CD4-positive, alpha-beta T cell treated with Interleukin-6 for 4 hours (primary cell): ENCODE measurements at places on chromosomes 4 and X.

DNA sequence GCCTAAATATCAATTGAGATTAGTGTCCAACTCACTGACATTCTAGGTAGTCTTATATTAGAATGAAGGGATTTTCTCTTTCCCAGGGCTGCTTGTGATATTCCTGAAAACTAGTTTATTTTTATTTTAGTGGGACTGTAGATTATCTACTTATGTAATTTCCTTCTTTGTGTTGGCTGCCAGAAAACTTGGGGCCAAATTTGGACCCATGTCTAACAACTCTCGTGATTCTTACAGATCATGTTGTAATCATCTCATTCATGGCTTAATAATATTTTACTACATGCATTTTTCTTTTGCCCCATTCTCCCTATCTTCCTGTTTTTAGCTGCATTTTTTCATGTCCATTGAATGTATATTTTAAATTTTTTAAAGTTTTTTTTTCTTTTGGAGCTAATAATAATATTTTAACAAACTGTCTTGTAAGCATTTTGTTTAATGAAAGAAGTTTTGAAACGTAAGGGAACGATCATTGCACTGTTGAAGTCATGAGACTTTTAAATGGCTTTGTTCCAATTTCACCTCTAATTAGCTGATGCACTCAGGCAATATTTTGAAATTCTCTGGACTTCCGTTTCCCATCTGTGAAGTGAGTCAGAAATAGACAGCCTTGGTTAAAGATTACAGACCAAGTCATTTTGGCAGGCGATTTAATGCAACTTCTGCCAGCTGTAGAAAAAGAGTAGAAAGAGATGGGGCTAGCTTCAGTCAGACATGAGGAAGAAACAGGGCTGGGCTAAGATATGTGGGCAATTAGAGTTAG, 14.3 kb upstream of the TDO2 start:
- no peak for DNase-seq

- peak; percentile 54 for DNase-seq
Observed at GRCh38 chr4:110085131-110085530, 113.3 kb downstream of the ELOVL6 start.

DNA sequence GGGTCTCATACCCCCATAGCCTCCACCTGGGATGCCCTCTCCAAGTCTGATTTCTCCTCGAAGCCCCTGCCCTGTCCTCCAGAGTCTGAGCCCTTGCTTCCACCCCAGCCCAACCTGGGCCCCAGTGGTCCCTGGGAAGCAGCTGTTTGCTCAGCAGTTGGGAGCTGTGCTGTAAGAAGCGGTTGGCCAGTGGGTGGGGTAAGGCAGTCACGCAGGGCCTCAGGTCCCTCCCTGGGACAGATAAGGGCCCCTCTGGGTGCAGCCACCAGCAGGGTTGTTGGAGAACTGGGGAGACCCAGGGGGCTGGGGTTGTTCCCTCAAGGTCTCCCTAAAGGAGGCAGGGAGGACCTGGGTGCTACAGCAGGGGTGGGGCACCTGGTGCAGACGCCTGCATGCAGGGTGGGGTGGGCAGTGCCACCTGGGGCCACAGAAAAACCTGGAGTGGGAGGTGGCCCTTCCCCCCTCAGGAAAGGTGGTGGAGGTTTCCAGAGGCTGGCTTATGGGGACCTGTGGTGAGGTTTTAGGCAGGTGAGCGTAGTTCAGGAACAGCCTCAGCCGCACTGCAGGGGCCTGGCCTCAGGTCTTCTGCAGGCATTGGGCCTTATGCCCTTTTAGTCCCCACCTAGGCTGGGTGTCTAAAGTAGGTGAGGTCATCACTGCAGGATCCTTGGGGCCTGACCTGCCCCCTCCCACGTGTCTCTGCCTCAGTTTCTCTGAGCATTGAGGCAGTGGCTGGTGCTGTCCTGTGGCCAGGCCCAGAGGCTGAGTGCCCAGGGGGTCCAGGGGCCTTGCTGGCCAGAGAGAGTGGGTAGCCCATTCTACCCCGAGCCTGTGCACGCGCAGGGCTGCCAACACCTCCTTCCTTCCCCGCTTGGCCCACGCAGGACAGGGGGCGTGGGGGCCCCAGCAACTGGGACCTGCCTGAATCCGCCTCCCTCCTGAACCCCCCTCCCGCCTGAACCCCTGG, 3.1 kb upstream of the SLC26A1 start:
- no peak for DNase-seq

DNA sequence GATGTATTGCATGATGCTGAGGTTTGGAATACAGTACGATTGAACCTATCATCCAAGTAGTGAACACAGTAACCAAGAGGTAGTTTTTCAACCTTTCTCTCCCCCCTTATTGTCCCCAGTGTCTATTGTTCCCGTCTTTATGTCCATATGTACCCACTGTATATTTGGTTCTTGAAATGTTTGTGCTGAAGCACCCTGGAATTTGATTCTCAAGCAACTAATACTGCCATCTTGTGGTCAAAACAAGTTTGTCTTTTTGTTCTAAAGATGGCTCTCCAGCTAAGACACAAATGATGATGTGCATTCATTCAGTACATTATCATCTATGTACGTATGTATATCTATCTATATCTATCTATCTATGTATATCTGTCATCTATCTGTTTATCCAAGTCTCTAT, 33.5 kb upstream of the DCX start:
- DNase-seq: no peak

GRCh38 chr4:83334425-83335241, at the start of gene HPSE:
TSS of gene HPSE (minus strand) at chr4:83334848. CDS start at chr4:83334782, 66 bp downstream.
- peak; percentile 82 for DNase-seq

GRCh38 chr4:178205826-178206225, 763.6 kb upstream of the AGA start:
- no peak for DNase-seq

GRCh38 chr4:156901871-156902270, 69.7 kb downstream of the PDGFC start:
- DNase-seq: no peak

- no peak for DNase-seq
Observed at GRCh38 chrX:44927398-44927797, 54.4 kb downstream of the KDM6A start.

DNA sequence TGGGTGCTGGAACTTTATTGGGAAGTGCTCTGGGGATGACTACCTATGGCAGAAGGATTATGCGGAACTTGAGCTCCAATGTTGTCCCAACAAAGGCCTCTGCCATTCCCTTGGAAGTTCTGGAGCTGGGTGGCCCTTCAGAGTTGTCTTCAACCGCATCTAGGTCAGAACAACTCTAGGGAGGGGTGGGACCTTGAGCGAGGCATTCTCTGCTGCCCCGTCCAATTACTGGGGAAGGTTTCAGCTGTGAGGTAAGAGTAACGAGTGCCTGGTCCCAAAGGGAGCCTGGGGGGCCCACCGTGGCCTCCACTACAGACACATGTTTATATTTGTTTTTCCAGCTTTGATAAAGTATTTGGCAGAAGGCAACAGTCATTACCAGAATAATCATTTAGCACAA, 79.4 kb downstream of the MAOA start:
- DNase-seq: no peak

GRCh38 chr4:132180020-132180427, 969.1 kb upstream of the PCDH10 start:
- DNase-seq: no peak

GRCh38 chr4:152050106-152050505, 289.3 kb upstream of the GATB start:
- no peak for DNase-seq

DNA sequence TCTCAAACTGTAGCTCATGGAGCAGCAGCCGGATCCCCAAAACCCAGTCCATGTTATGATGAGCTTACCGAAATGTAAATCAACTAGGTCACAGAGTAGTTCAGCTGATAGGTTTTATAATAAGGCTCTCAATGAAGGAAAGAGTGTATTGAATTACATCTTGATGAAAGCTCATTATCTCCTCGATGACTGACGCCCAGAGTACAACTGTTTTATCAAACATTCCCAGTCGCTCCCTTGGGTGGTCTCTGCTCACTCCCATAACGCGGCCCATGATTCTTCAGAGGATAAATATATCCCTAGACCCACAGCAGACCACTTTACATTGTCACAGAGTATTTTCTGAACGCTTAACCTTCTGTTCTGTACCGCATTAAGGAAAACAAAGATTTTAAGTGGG, 452.3 kb upstream of the GALNT7 start:
- DNase-seq: no peak

- no peak for DNase-seq
Observed at GRCh38 chr4:178275671-178276360, 833.6 kb upstream of the AGA start.

- no peak for DNase-seq
Observed at GRCh38 chr4:76896048-76896447, 1.9 kb downstream of the SOWAHB start.

- no peak for DNase-seq
Observed at GRCh38 chrX:13891377-13892140, 74.7 kb upstream of the GPM6B start.

GRCh38 chr4:126890994-126891393, 741.8 kb upstream of the INTU start:
- DNase-seq: no peak

DNA sequence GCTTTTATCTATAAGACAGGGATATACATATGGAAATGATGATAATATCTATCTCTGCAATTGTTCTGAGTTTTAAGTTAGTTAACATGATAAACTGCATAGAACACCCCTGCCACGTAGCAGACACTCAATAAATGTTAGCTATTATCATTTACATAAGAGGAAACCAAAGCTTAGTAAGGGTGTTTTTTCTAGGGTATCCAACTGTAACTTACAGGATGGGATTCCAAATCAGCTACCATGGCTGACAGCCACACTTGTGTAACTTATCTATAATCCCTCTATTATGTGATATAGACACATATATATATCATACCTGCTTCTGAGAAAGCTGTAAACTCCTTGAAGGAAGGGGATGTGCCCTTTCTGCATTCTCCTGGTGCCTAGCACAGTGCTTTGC, 1.1 kb upstream of the SPARCL1 start:
- DNase-seq: no peak

DNA sequence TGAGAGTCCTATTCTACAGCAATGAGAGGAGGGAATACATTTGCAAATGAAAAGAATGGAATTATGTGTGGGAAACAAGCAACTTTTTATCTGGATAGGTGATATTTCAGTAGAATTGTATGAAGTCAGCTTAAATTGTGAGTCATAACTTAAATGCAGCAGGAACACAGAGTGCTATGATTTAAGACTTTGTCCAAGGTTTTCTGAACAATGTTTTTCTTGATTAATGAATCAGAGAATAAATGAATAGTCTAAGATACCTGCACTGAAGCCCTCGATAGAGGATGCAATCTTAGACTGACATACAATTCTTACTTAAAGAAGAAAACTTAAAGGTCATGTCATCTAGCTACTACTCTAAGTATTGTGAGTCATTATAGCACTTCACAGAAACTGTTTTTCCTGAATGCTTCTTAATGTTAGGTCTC, 8.0 kb downstream of the ARHGEF38 start:
- no peak for DNase-seq

- peak; percentile 30 for DNase-seq
Observed at GRCh38 chrX:45843518-45843917, 642.8 kb upstream of the DIPK2B start.

DNA sequence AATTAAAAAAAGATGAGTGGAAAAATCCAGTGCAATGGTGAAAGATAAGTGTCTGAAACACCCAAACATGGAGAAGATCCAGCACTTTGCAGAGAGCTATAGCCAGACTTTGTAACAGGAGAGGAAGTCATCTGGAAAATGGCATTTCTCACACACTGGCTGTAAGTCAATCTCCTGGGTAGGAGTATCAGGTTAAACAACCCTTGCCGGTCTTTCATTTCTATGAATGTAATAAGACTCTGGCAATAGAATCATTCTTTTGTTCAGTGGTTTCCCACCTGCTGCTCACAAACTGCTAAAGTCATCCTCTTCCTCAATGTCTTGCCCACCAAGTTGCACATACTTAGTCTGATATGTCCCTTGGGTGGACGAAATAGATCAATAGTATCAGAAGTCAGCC, 94.0 kb upstream of the ATP8A1 start:
- no peak for DNase-seq

DNA sequence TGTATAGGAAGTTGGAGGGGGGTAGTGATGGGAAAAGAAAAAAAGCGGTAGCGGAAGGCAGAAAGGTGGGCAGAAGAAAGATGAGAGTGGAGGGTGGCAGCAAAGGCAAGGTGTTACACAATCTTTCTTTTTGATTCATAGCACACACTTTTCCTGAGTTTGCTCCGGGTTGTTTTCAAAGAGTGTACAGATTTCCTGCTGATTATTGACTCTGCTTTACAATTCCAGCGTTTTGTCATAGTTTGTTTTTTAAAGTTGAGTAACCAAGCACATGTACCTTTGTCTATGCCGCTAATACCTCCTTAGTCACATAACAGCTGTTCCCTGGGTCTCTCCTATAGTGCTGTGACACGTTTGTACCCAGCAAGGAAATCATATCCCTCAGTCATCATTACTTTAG, 50.3 kb downstream of the AGA start:
- DNase-seq: no peak

DNA sequence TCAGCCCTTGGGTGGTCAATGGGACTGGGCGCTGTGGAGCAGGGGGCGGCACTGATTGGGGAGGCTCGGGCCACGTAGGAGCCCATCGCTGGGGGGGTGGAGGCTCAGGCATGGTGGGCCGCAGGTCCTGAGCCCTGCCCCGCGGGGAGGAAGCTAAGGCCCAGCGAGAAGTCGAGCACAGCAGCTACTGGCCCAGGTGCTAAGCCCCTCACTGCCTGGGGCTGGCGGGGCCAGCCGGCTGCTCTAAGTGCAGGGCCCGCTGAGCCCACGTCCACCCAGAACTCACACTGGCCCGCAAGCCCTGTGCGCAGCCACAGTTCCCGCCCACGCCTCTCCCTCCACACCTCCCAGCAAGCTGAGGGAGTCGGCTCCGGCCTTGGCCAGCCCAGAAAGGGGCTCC, 66.4 kb downstream of the ZNF141 start:
- no peak for DNase-seq

GRCh38 chr4:77178560-77178959, 21.6 kb downstream of the CCNG2 start:
- no peak for DNase-seq

DNA sequence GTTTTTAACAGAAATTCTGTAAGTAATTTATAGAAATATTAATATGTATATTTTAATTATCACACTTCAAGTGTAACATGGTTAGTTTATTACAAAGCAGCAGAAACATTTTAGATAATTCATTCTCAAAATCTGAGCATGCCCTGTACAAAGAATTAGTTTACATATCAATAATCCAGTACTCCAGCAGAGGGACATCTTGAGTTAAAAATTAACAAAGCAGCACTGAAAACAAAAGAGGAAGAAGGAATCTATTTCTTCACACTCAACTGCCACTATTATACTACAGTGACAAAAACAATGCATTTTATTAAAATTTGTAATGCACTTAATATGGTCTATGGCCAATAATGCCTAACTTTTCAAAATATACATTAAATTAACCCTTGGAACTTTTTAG, 179.1 kb upstream of the KLHL4 start:
- DNase-seq: no peak

- DNase-seq: no peak
Observed at GRCh38 chrX:30741545-30741944, 88.3 kb downstream of the GK start.

DNA sequence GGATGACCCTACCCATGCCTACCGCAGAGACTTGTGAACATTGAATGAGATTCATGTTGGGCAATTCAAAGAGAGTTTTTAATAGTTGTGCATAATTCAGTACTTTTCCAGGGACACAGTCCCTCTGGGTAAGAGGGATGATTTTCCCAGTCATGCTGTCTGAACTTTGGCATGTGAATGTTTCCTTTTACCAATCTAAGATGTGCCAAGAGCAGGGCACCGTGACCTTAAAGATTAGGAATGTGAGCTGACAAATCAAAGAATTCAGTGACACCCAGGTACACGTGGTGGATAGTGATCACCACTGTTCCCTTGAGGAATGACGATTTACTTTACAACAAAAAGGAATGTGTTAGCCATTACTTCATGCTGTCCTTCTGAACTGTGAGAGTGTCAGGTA, 515.6 kb downstream of the PPARGC1A start:
- no peak for DNase-seq
